ENCODE measurements at places on chromosomes 2 and 18. TPM values are rescaled to one million over a fixed set of nuclear protein-coding genes. Genes with fewer than 3 reads are reported as not detected.

DNA sequence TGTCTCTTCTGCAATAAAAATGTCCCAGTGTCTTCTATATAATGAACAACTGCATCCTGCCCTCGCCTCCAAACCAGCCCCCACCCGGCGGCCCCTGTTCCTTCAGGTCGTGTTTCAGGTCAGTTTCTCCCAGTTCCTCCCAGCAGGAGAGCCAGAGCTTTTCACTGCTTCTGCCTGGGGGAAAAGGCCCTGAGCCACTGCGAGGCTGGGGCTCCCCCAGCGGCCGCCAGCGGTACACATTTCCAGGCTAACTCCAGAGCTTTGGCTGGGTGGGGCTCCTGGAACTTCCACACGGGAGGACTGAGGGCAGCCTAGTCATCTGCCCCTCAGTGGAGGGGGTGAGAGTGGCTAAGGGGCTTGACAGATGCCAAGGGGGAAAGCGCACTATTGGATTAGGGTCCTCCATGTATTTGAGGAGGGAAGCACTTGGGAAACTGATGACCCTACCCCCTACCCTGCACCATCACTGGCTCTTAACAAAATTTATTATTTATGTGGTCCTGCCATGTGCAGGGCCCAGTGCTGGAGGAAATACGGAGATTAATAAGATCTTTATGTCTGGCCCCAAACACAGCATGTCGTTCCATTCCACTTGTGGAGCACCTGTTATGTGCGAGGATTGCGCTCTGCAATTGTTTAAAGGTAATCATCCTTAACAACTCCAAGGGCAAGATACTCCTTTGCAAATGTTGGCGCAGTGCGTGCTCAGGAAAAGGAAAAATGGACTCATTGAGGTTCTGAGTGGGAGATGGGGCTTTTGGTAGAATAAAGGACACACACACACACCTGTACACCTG is 17.3 kb upstream of the CYS1 start:
- no peak overlapping the region for H3K27ac ChIP-seq
- H3K36me3 ChIP-seq: no peaks in the 10 kb centered on the region
- no peak overlapping the region for H3K4me3 ChIP-seq
- no peaks in the 10 kb centered on the region for H3K4me1 ChIP-seq
- no peaks in the 10 kb centered on the region for H3K27me3 ChIP-seq

- no peaks in the 10 kb centered on the region for H3K4me1 ChIP-seq
- H3K27ac ChIP-seq: no peak overlapping the region
- DNase-seq: no peak
- H3K4me3 ChIP-seq: no peak overlapping the region
- H3K27me3 ChIP-seq: no peaks in the 10 kb centered on the region
These were observed 112.4 kb upstream of the WDR75 start for GRCh38 chr2:189328848-189329245.

- no peak overlapping the region for H3K27ac ChIP-seq
- no peaks in the 10 kb centered on the region for H3K4me1 ChIP-seq
- DNase-seq: no peak
- H3K27me3 ChIP-seq: no peaks in the 10 kb centered on the region
- H3K4me3 ChIP-seq: no peak overlapping the region
These were observed 87.0 kb upstream of the REV1 start for GRCh38 chr2:99576775-99577174.

DNA sequence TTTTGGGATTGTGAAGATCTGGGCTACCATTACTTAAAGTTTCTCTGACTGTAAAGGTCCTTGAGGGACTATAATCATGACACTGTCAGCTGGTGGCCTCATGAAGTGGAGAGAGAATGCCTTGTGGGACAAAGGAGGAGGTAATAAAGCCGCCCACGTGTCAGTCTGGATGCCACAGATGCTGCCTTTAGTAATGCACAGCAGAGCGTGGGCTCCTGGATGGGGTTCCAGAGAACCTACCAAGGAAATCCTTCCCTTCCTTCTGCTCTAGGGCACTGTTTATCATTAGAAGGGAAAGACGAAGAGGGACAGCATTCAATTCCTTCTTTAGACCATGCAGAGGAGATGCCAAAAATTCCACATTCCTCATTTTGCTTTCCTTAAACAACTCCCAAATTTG is 63.5 kb downstream of the COL5A2 start:
- H3K4me3 ChIP-seq: no peak overlapping the region
- no peak for DNase-seq
- peak overlapping the region; percentile 20 for H3K27ac ChIP-seq
- H3K4me1 ChIP-seq: no peaks in the 10 kb centered on the region
- H3K36me3 ChIP-seq: no peaks in the 10 kb centered on the region

DNA sequence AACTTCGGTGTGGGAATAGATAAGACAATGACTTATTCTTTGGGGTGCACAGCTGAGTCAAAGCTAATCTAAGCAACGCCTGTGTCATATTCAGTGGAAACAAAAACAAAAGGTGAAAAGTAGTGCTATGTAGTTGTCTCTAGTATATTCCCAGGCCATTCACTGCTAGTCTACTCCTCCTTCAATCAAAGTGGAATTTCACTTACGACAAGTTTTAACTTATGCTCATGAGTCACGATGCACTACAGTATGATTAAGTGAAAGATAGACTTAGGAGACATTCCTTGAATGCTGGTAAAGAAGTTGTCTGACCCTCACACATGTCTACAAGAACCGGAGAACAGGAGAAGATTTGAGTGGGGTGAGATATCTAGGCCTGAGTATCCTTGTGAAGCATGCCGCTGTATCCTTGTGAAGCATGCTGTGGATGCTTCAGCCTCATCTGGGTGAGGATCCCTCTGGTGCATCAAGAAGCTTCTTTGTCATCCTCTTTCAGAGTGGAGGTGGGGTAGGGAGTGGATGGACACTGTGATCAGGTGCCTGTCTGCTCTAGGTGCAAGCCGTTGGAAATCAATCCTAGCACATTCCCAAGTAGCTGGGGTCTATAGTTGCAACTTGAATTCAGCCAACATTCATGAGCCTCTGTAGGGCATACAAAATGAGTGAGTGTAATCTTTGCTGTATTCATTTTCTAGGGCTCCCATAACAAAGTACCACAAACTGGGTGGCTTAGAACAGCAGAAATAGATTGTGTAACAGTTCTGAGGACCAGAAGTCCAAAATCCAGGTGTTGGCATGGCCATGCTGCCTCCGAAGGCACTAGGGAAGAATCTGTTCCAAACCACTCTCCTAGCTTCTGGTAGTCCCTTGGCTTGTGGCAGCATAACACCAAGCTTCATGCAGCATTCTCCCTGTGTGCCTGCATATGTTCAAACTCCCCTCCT is 173.5 kb upstream of the FN1 start:
- DNase-seq: no peak
- no peak overlapping the region for H3K4me3 ChIP-seq
- no peak overlapping the region for H3K27ac ChIP-seq
- H3K4me1 ChIP-seq: no peaks in the 10 kb centered on the region

DNA sequence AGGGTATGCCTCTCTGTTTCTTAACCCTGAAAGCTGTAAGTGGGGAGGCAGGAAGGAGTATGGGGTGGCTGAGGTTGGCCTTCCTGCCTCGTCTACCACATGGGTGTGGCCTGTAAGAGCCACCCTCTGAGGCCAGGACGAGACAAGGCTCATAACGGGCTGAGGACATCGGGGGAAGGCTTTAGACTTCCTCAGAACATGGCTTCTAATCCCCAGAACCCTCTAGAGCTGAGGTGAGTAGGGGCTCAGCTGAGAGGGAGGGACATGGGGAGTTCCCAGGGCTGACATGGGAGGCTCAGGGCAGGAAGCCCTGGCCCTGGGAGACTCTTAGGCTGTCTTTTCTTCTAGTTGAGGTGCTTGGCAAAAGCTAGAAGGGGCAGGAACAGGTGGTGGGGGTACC is 36.7 kb downstream of the EMX1 start:
- H3K27ac ChIP-seq: no peak overlapping the region
- no peaks in the 10 kb centered on the region for H3K36me3 ChIP-seq
- no peaks in the 10 kb centered on the region for H3K4me1 ChIP-seq

DNA sequence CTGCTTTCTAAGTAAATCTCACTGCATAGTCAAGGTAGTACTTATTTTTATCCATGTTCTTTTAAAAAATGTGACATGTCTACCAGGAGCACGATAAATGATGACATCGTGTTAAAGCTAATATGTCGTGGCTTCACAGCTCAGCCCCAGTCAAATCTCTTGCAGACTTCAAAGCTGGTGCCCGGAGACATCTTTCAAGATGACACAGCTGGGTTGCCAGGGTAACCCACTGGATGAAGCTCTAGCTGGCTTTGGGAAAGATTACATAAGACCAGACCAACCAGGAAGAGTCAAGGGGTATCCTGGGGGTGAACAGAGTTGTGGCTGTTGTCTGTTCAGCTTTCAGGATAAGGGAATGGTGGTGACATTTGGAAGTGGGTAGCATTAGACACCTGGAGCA is 67.8 kb downstream of the VSNL1 start:
- no peak overlapping the region for H3K27ac ChIP-seq
- no peak overlapping the region for H3K4me3 ChIP-seq
- H3K27me3 ChIP-seq: no peaks in the 10 kb centered on the region
- H3K36me3 ChIP-seq: no peaks in the 10 kb centered on the region

GRCh38 chr2:104332731-104333130 is 521.2 kb upstream of the POU3F3 start:
- H3K27me3 ChIP-seq: no peaks in the 10 kb centered on the region
- no peaks in the 10 kb centered on the region for H3K4me1 ChIP-seq
- H3K4me3 ChIP-seq: no peak overlapping the region
- no peak overlapping the region for H3K27ac ChIP-seq
- no peak for DNase-seq

GRCh38 chr2:60707750-60708371 is 48.2 kb upstream of the PAPOLG start:
- no peak for DNase-seq
- no peaks in the 10 kb centered on the region for H3K27me3 ChIP-seq

DNA sequence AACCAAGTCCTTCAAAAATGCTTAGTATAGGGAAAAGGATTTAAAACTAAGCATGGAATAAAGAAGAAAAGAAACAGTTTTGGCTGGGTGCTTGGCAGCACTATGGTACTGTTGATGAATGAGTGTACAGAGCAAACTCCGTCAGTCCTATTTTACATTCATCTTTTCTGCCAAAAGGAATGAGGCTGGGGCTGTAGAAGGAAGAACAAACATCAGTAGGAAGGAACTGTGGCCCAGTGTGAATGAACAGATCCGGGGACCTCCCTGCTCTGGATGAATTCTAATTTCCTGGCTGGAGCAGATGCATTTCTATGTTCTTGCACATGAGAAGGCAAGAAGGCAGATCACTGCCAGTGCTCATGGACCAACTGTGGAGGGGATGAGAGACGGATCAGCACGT is 474.0 kb upstream of the MEIS1 start:
- H3K27ac ChIP-seq: no peak overlapping the region
- H3K36me3 ChIP-seq: no peaks in the 10 kb centered on the region
- no peak for DNase-seq
- H3K4me1 ChIP-seq: no peaks in the 10 kb centered on the region

DNA sequence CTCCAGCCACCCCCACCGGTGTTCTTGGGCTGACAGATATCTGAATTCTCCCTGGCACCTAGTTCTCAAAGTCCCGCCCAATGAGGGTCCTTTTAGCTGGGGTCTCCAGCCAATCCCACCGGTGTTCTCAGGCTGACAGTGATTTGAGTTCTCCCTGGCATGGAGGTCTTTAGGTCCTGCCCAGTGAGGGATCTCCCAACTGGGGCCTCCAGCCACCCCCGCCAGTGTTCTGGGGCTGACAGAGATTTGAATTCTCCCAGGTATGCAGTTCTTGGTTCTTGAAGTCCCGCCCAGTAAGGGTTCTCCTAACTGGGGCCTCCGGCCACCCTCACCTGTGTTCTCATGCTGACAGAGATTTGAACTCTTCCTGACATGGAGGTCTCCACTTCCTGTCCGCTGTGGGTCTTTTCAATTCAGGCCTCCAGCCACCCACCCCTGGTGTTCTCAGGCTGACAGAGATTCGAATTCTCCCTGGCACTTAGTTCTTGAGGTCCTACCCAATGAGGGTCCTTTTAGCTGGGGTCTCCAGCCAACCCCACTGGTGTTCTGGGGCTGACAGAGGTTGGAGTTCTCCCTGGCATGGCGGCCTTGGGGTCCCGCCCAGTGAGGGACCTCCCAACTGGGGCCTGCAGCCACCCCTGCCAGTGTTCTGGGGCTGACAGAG is 154.6 kb downstream of the ANKRD36 start:
- H3K27me3 ChIP-seq: no peaks in the 10 kb centered on the region
- no peak overlapping the region for H3K27ac ChIP-seq
- no peaks in the 10 kb centered on the region for H3K4me1 ChIP-seq
- peak; percentile 19 for DNase-seq

GRCh38 chr2:241632478-241633325 is 4.3 kb downstream of the THAP4 start:
- H3K4me1 ChIP-seq: no peaks in the 10 kb centered on the region
- no peak for DNase-seq
- H3K27ac ChIP-seq: no peak overlapping the region
- no peak overlapping the region for H3K4me3 ChIP-seq

DNA sequence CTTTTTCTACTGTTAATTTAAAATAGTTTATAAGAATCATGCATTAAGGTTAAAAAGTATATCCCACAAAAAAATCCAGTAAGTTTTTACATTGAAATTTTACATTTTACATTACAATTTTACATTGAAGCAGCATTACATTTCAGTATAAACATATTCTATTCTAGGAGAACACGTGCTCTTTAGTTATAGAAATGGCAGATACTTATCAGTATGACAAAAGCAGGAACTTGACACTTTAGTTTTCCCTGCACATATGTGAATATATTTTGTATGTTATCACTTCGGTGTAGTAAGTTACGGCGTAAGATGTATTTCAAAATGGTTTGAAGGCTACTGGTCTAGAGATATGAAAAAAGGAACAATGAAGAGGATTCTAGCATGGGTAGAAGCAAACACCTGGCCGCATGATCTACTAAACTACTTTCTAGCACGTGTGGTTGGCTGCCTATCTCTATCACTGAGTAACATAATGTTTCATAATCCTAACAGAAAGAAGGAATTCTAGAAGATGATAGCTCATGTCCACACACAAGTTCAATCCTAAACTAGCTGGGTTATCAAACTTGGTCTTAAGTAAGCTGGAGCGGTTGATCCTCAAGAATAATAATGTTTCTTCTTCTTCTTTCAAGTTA is 5.4 kb downstream of the IMMT start:
- H3K27me3 ChIP-seq: no peaks in the 10 kb centered on the region
- no peak overlapping the region for H3K27ac ChIP-seq
- peaks cover 7% of the 10 kb centered on the region for H3K4me1 ChIP-seq
- H3K36me3 ChIP-seq: no peaks in the 10 kb centered on the region

GRCh38 chr2:188403676-188404075 is 112.0 kb downstream of the GULP1 start:
- no peaks in the 10 kb centered on the region for H3K36me3 ChIP-seq
- H3K27ac ChIP-seq: no peak overlapping the region
- H3K4me1 ChIP-seq: no peaks in the 10 kb centered on the region
- no peaks in the 10 kb centered on the region for H3K27me3 ChIP-seq

GRCh38 chr2:190996947-190997346 is 17.0 kb downstream of the STAT1 start:
- no peak for DNase-seq
- H3K4me1 ChIP-seq: no peaks in the 10 kb centered on the region
- H3K36me3 ChIP-seq: no peaks in the 10 kb centered on the region

RBBP8 gene
- total RNA-seq: 34.8 TPM

GAREM1 gene
- 12.0 TPM for total RNA-seq

CD207 gene
- total RNA-seq: not detected

FOXD4L1 gene
- not detected for total RNA-seq

CD302 gene
- total RNA-seq: 32.8 TPM

MFF gene
- total RNA-seq: 78.1 TPM

ASAP2 gene
- total RNA-seq: 30.3 TPM

INHBB gene
- total RNA-seq: 0.35 TPM
